ENCODE measurements at places on chromosomes 11 and 22.

DNA sequence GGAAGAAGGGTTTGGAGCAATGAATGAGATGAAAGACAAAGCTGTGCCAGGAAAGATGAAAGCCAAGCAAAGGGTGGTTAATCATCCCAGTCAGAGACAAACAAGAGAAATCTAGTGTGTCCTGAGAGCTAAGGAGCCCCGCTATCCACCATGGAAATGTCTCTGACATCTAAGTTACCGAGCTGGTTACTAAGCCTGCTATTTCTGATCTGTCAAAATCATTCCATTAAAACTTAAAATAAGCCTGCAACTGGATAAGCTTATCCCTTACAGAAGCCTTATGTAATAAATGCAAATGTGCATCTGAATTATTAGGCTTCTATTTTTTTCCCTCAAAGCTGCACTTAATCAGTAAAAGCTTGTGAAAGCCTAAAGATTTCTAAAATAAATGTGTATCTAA, 22.1 kb upstream of the SESN3 start:
- DNase-seq = no peak

DNA sequence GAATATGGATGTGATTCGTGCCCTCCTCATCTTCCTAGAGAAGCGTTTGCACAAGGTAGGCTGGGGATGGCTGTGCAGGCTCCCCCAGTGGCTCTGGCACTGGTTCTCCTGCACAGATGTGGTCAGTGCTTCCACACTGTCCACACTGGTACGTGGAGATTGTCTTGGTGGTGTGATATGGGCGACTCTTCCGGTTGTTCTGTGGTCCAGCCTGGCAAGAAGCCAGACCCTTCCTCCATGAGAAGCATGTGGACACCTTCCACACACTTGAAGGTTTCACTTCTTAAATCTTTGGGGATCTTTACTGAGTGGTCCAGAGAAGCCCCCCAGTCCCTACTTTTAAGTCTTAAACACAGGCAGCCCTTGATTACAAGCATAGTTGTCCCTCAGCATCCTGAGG, 3.8 kb downstream of the RIC8A start:
- DNase-seq = no peak

- no peak for DNase-seq
Measured at GRCh38 chr22:35592418-35592967, 24.6 kb downstream of the MB start.

- no peak for DNase-seq
Measured at GRCh38 chr11:108859510-108859909, 194.6 kb downstream of the DDX10 start.

DNA sequence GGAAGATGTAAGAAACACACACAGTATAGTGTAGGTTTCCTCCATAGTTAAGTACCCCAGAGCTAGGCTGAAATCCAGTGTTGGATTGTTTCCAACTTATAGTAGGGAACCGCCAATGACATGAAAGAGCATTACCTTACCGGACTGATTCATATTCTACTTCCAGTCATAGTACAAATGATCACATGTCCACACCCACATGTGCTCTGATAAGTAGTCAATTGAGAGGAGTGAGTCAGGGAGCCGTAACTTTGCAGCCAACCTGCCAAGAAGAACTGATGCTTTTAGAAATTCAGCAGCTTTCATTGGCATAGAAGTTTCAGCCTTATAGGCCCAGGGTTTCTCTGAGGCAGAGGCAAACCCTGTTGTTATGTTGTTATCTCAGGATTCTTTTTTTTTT, 240.6 kb downstream of the ETS1 start:
- DNase-seq = no peak

- DNase-seq = peak; percentile 77
Measured at GRCh38 chr11:44608991-44609782, 43.7 kb downstream of the CD82 start.

GRCh38 chr11:7592711-7593110, 78.9 kb downstream of the PPFIBP2 start:
- no peak for DNase-seq

DNA sequence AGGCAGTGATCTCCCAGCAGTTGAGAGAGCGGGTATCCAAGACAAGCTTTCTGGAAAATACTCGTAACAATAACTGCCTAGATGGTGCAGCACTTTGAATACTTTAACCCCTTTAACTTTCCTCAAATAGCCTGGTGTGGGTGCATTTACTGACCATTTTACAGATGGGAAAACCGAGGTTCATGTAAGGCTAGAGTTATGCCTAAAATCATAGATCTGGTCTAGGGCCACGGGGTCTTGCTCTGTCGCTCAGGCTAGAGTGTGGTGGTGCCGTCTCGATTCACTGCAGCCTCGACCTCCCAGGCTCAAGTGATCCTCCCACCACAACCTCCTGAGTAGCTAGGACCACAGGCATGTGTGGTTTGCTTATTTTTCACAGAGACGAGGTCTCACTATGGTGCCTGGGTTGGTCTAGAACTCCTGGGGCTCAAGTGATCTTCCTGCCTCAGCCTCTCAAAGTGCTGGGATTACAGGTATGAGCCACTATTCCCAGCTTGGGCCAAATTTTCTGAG, 269.2 kb upstream of the SYN3 start:
- no peak for DNase-seq

DNA sequence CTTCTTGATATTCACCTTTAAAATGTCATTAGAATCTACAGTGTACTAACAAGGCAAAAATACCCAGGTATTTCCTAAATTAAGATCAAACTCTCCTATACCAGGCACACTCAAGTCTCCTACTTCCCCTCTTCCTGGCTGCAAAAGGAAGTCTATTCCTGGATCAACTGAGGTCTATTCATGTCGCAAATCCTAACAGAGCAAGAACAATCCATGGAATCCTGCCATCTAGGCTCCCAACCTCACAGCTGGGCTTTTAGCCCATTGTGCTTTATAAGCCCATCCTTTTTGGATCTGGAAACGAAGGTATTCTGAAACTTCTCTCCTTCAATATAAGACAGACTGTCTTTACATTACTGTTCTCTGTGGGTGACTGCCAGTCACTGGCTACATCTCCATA, 161.8 kb downstream of the SOX6 start:
- DNase-seq = no peak

GRCh38 chr22:33737662-33738061, 182.6 kb downstream of the LARGE1 start:
- no peak for DNase-seq

DNA sequence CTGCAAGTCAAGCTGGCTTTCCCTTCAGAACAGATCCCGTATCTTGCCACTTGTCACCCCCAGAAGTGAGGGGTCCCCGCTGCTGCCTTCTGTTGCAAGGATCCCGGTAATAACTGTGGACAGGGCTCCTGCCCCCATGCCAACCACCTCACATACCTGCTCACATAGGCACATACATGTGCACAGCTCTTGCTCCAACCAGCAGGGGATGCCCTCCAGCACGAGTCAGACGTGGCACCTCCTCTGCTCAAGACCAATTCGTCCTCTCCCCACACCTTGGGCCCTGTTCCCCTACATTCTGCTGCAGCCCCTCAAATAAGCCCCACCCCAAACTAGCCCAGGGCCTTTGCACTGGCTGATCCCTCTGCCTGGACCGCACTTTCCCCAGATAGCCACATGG, 163.3 kb downstream of the CRYBB2 start:
- DNase-seq = no peak

DNA sequence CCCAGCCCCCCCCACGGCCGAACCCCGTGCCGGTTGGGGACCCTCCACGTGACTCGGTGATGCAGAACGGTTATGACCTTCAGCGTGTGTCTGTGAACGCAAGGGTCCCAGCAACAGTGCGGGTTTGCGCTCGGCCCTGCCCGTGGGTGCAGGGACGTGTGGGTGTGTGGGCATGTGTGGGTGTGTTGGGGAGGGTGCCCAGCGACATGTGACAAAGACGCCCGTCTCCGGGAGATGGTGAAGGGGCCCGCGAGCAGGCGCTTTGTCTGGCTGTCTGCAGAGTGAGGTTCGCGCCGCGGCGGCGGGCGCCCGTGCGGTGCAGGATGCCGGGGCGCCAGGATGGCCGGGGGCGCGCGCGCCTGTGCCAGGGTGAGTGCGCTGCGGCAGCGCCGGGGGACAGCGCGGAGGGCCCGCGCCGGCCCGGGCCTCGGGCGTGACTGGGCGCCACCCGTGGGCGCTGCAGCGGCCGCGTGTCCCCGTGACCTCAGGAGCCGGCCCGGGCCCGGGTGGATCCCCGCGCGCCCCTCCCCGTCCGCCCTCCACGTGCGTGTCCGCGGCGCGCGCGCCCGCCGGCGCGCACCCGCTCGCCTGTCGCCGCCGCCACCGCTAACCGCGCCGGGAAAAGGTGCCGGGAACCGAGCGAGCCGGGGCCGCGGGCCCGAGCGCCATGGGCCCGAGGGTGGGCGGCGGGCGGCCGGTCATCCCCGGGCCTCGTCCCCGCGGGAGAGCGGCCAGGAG, at the start of gene LRFN4:
Gene LRFN4, plus strand, starts transcription at position 569 of the 738 bp plus-strand sequence. CDS start 681 bp downstream, outside the sequence.
- DNase-seq = no peak

DNA sequence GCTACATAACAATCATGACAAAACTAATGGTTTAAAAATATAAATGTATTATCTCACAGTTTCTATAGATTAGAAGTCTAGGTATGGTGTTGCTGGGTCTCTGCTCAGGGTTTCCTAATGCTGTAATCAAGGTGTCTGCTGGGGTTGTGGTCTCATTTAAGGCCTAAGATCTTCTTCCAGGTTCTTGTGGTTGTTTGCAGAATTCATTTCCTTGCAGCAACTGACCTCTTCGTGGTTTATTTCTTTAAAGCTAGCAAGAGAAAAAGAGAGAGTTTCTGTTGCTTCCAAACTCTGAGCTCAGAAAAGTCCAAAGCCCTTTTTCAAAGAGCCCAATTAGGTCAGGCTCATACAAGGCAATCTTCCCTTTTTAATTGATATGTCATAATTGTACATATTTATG, 452.7 kb upstream of the CCDC179 start:
- no peak for DNase-seq

- DNase-seq = peak; percentile 59
Measured at GRCh38 chr22:38733329-38733723, 22.5 kb downstream of the SUN2 start.

DNA sequence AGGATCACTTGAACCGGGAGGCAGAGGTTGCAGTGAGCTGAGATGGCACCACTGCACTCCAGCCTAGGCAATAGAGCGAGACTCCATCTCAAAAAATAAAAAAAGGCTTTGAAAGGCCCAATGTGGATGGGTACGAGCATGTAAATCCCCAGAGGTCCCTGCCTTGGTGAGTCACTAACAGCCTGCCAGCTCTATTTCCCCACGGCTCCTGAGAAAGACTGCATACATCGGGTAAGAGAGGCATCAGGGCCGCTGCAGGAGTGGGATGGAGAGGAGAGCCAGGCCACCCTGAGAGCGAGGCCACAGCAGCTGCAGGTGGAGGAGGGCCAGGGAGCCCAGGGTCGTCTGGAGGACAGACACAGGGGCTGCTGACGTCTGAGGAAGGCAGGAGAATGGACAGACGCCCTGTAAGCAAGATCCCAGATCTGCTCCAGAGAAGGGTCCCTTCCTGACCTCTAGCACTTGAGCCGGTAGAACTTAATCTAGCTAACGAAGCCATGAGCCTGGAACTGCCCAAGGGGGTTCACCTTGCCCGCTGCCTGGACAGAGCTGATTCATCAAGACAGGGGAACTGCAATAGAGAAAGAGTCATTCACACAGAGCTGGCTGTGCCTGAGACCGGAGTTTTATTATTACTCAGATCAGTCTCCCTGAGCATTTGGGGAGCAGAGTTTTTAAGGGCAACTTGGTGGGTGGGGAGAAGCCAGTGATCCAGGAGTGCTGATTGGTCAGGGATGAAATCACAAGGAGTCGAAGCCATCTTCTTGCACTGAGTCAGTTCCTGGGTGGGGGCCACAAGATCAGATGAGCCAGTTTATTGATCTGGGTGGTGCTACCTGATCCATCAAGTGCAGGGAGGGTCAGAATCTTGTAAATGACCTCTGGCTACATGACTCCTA, 5.1 kb upstream of the KRTAP5-9 start:
- no peak for DNase-seq

DNA sequence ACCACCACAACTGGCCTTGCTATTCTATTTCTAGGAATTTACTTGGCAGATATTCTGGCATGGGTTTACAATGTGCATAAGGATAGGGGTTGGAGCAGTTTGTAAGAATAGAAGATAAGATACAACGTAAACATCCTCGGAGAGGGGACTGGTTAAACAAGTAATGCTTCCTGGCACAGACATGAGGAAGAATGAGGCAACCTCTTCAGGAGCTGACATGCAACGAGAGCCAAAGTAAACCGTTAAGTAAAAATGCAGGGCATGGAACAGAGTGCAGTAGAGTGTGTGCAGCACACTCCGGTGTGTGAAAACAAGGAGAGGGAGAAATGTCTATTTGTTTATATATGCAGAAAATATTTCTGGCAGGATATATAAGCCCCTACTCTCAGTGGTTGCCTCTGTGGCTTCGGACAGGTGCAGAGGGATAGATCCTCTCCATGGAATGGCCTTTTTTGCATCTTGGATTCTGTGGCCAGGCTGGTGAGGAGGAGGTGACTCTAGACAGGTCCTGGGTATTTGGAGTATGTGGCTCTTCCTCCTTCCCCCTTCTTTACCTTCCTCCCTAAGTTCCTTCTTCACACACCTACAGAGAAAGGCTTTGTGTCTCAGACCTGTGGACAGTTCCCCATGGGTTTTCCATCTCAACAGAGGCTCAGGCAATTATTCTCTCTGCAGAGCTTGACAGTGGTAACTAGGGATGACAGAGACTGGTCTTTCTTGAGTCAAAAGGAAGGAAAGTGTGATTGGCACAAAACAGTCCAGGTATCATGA, 2.5 kb downstream of the RAB36 start:
- no peak for DNase-seq

DNA sequence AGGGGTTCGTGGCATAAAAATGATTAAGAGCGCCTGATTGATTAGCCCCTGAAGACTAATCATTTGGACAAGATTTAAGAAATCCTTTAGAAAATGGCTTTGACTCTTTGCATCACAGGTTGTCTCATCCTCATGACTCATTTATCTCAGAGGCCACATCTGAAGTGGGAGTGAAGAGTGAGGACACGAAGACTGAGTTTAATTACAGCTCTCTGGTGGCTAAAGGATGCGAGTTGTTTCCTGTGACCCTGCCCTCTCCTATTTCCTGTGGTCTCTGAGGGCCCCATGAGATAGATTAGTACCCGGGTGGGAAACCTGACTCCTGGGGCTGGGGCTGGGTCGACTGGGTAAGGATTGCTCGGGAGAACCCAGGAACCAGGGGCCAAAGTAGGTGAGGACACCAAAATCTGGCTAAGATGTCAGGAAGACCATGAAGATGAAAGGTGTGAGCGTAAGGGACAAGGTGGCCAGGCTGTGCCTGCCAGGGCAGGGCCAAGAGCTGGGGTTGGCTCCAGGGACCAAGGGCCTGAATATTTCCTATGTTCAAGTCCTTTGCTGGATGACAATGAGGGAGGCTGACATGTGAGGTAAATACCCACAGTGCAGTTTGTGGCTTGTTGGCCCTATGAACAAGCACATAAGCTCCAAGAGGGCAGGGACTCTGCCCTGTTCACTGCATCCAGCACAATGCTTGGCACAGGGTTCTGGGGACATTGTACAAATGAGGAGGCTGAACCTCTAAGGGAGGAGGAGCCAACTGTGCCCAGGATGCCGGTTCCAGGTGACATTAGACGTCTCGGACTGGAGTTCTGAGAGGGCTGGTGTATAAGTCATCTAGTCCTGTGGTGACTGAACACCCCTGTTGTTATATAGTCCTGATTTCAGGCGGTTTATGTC, 3.6 kb downstream of the OTOG start:
- DNase-seq = no peak
